ENCODE measurements at places on chromosomes 13 and 19.

GRCh38 chr19:35704218-35704617, at the start of gene ZBTB32:
Gene ZBTB32 (plus strand): TSS chr19:35704558. CDS start chr19:35714627, 10,069 bp downstream.
- no peak within 1 kb of the TSS for H3K4me3 ChIP-seq
- H3K36me3 ChIP-seq = peaks cover 2% of the 10 kb centered on the region
- no peak within 1 kb of the TSS for H3K27ac ChIP-seq
- H3K4me1 ChIP-seq = peaks cover 11% of the 10 kb centered on the region
- no peak for DNase-seq

DNA sequence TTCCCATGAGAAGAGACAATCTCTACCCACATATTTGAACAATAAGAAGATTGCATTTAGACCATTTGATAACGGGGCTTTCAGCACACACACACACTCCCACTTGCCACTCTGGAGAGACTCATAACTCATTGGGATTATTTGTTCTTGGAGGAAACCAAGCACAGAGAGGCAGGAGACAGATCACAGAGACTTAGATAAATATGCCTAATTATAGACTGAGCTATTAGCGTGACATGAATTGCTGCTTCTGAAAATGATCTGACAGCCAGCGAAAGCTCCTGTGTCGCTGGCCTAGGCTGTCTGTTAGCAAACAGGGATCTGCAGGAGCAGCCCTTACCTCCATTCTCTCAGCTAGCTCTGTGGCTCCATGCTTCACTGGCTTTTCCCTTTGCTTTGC, 111.4 kb downstream of the CCNA1 start:
- no peak overlapping the region for H3K27ac ChIP-seq
- no peaks in the 10 kb centered on the region for H3K36me3 ChIP-seq
- H3K4me3 ChIP-seq = no peak overlapping the region

GRCh38 chr19:49200238-49200862, 42.8 kb downstream of the TRPM4 start:
- H3K4me3 ChIP-seq = no peak overlapping the region
- peaks cover 5% of the 10 kb centered on the region for H3K27me3 ChIP-seq
- H3K36me3 ChIP-seq = no peaks in the 10 kb centered on the region
- H3K4me1 ChIP-seq = peaks cover 2% of the 10 kb centered on the region

DNA sequence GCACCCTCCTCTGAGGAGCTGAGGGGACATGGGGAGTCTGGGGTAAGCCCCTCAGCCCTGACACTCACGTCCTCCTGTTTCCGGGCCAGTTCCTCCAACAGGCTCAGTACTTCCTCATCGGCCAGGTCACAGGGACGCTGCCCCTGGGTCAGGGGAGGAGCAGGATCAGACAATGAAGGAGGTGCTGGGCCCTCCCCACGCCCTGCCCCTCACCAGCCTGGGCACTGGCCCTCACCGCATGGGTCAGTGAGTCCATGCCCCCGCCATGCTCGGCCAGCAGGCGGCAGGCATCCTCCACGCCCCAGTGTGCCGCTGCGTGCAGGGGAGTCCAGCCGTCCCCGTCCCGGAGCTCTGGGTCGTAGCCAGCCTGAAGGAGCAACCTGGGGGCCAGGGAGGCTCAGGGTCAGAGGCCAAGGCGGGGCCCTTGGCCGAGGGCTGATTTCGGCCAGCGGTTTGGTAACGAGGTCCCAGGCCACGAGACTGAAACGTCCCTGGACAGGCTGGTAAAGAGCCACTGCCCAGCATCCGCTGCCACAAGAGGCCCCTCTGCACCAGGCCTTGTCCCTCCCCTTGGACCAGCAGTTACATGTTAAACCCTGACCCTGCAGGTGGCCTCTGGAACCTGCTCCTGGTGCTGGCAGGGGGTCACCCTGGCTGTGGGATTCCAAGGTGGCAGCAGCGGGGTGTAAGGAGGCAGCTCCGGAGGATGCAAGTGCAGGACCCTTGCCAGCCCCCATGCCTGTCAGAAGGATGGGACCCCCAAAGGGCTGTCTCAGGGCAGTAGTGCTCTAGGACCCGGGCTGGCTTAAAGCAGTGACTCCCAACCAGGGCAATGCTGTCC, 18.5 kb downstream of the PPP1R12C start:
- no peaks in the 10 kb centered on the region for H3K27me3 ChIP-seq
- H3K4me3 ChIP-seq = no peak overlapping the region
- no peak overlapping the region for H3K27ac ChIP-seq
- no peak for DNase-seq
- H3K36me3 ChIP-seq = peaks cover 35% of the 10 kb centered on the region

DNA sequence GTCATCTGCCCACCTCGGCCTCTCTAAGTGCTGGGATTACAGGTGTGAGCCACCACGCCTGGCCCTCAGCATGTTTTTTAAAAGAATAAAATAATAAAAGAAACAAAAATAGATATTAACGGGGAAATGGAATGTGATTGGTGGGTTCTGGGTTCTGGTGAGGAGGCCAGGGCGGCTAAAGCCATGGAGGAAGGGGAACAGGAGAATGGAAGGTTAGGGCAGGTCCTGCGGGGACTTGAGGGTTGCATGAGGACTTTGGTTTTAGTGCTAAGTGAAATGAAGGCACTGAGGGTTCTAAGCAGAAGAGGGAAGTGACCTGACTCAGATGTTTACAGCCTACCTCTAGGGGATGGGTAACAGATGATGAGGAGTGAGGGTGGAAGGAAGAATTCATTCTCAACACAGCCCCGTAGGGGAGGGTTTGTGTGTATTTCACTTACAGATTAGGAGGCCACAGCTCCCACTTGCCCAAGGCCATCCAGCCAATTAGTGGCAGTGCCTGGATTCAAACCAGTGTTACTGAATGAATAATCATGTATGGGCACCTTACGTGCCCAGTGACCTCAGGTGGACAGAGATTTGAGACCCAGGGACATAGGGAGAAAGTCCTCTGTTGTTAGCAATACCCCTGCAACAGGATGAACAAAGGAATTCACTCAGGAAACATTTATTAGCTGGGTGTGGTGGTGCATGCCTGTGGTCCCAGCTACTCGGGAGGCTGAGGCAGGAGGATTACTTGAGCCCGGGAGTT, 6.7 kb upstream of the MRPL4 start:
- no peak overlapping the region for H3K27ac ChIP-seq
- H3K36me3 ChIP-seq = no peaks in the 10 kb centered on the region
- peaks cover 3% of the 10 kb centered on the region for H3K4me1 ChIP-seq
- H3K27me3 ChIP-seq = no peaks in the 10 kb centered on the region
- no peak for DNase-seq
- no peak overlapping the region for H3K4me3 ChIP-seq

DNA sequence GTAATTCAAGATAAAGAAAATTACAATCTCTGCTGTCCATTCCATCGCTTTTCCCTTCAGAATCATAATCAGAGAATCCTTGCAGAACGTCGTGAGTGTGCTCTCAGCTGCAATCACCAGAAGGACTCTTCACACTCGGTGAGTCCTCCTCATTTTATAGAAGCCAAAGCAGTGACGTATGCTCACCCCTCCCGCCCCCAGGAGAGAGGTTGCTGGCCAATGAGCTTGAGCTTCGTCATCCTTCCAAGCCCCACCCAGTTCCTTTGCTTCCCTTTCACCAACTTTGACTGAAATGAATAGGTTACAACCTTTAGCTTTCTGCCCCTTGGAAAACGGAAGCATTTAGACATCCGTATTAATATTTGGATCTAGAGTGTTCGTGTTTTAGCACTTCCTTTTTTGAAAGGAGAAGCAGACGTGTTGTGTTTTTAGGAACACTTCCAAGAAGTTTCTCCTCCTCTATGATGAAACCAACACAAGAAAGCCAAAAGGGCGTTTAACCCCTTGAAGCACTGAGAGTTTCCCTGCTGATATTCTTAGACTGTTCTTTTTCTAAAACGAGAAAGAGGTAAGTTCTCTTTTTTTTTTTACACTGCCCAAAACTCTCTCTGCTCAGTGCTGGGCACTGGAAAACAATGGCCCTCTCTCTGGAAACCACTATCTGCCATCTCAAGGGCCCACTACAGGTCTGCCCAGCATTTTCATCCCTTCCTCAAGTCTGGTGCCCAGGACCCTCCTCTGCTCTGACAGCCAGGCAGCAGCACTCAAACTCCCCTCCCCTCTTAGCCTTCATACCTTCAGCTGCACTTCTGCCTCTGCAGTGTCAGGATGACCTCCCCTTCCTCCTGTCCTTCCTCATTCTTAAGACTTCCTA, 44.3 kb upstream of the CEACAM21 start:
- peak; percentile 84 for DNase-seq
- H3K27ac ChIP-seq = peak overlapping the region; percentile 94
- H3K4me1 ChIP-seq = peaks cover 59% of the 10 kb centered on the region
- H3K4me3 ChIP-seq = peak overlapping the region; percentile 87

GRCh38 chr13:94956417-94957110, 244.2 kb upstream of the SOX21 start:
- peaks cover 15% of the 10 kb centered on the region for H3K27me3 ChIP-seq
- H3K27ac ChIP-seq = no peak overlapping the region
- H3K36me3 ChIP-seq = no peaks in the 10 kb centered on the region
- no peak for DNase-seq

- H3K4me3 ChIP-seq = no peak overlapping the region
- no peak overlapping the region for H3K27ac ChIP-seq
- peaks cover 7% of the 10 kb centered on the region for H3K27me3 ChIP-seq
- peaks cover 3% of the 10 kb centered on the region for H3K4me1 ChIP-seq
- no peak for DNase-seq
Measured at GRCh38 chr13:46855166-46855565, 41.7 kb downstream of the HTR2A start.

- no peak for DNase-seq
- no peak overlapping the region for H3K4me3 ChIP-seq
- H3K36me3 ChIP-seq = no peaks in the 10 kb centered on the region
- H3K27me3 ChIP-seq = peaks cover 4% of the 10 kb centered on the region
Measured at GRCh38 chr13:36096461-36097416, 34.4 kb downstream of the DCLK1 start.

GRCh38 chr13:44022196-44022595, 142.5 kb downstream of the LACC1 start:
- DNase-seq = no peak
- H3K4me1 ChIP-seq = no peaks in the 10 kb centered on the region
- no peak overlapping the region for H3K4me3 ChIP-seq
- no peak overlapping the region for H3K27ac ChIP-seq
- no peaks in the 10 kb centered on the region for H3K36me3 ChIP-seq

DNA sequence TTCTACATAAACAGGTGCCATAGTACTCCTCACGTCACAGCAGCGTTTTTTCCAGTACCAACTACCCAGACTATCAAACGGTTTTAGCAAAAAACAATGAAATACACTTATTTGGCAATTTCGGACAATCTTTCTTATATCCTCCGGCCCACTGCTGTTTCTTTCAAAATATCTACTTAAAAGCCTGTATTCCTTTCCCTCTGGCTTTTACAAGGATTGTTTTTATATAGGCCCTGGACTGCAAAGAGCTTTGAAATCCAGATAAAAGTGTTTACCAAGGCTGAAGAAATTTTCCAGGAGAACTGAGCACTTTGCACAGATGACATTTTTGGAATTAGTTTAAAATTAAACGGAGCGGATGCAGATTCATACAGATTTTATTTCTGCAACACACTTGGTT, 255.9 kb upstream of the STARD13 start:
- no peak for DNase-seq
- H3K4me3 ChIP-seq = peak overlapping the region; percentile 81
- H3K36me3 ChIP-seq = peaks cover 14% of the 10 kb centered on the region
- H3K4me1 ChIP-seq = peaks cover 49% of the 10 kb centered on the region

DNA sequence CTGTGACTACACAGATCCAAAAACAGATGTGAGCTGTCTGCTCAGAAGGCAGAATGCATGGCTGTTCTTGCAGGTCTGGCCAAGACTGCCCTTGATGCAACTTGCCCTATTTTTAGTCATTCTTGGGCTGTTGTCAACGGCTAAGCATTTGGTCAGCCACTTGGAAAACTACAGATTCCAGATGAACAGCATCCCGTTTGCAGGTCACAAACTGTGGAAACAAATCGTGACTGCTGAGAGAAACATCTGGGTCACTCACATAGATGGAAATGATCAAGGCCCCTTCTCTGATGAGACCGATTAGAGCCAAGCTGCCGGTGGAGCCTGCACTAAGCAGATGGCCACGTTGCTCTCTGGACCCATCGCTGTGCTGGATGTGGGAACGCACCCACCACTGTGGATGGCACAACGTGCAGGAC, 15.4 kb upstream of the METTL21C start:
- no peak overlapping the region for H3K4me3 ChIP-seq
- H3K27ac ChIP-seq = no peak overlapping the region
- DNase-seq = no peak
- H3K36me3 ChIP-seq = no peaks in the 10 kb centered on the region
- H3K27me3 ChIP-seq = peaks cover 14% of the 10 kb centered on the region

- no peak overlapping the region for H3K27ac ChIP-seq
- no peaks in the 10 kb centered on the region for H3K27me3 ChIP-seq
- DNase-seq = no peak
Measured at GRCh38 chr19:31517224-31518180, 168.3 kb upstream of the TSHZ3 start.

- no peaks in the 10 kb centered on the region for H3K36me3 ChIP-seq
- H3K27me3 ChIP-seq = peaks cover 17% of the 10 kb centered on the region
- H3K4me3 ChIP-seq = no peak overlapping the region
- peaks cover 12% of the 10 kb centered on the region for H3K4me1 ChIP-seq
- peak; percentile 27 for DNase-seq
Measured at GRCh38 chr19:43625918-43626579, 6.6 kb upstream of the ZNF428 start.

- no peaks in the 10 kb centered on the region for H3K27me3 ChIP-seq
- no peak for DNase-seq
- H3K4me1 ChIP-seq = no peaks in the 10 kb centered on the region
- no peak overlapping the region for H3K4me3 ChIP-seq
Measured at GRCh38 chr13:31807090-31807541, 67.8 kb downstream of the RXFP2 start.

- H3K4me3 ChIP-seq = no peak overlapping the region
- DNase-seq = no peak
- H3K4me1 ChIP-seq = no peaks in the 10 kb centered on the region
Measured at GRCh38 chr13:112465251-112466131, 89.3 kb downstream of the SPACA7 start.

GRCh38 chr19:24033963-24034342, 53.0 kb upstream of the ZNF254 start:
- DNase-seq = peak; percentile 22
- peak overlapping the region; percentile 97 for H3K27ac ChIP-seq
- H3K36me3 ChIP-seq = peaks cover 22% of the 10 kb centered on the region
- peaks cover 39% of the 10 kb centered on the region for H3K4me1 ChIP-seq

DNA sequence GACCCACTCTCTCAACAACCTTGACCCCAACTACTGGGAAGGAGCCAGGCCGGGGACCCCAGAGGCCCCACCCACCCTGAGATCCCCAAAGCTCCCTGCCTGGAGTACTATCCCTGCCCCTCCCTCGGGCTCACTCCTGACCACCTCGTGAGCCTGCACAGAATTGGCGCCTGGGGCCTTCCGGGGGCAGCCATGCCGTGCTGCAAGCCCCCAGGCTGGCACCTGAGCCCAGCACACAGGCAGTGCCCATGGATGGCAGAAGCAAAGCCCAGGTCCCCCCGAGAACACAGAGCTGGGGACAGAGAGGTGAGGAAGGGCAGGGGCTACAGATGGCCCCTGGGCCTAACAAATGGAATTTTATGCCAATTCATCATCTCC, 13.9 kb downstream of the LSM4 start:
- peaks cover 49% of the 10 kb centered on the region for H3K36me3 ChIP-seq
- H3K4me1 ChIP-seq = peaks cover 43% of the 10 kb centered on the region
- no peaks in the 10 kb centered on the region for H3K27me3 ChIP-seq
- no peak overlapping the region for H3K27ac ChIP-seq
- no peak overlapping the region for H3K4me3 ChIP-seq

All from activated naive CD8-positive, alpha-beta T cell treated with anti-CD3 and anti-CD28 coated beads for 36 hours (primary cell).